ENCODE measurements at places on chromosomes 6 and 20.

DNA sequence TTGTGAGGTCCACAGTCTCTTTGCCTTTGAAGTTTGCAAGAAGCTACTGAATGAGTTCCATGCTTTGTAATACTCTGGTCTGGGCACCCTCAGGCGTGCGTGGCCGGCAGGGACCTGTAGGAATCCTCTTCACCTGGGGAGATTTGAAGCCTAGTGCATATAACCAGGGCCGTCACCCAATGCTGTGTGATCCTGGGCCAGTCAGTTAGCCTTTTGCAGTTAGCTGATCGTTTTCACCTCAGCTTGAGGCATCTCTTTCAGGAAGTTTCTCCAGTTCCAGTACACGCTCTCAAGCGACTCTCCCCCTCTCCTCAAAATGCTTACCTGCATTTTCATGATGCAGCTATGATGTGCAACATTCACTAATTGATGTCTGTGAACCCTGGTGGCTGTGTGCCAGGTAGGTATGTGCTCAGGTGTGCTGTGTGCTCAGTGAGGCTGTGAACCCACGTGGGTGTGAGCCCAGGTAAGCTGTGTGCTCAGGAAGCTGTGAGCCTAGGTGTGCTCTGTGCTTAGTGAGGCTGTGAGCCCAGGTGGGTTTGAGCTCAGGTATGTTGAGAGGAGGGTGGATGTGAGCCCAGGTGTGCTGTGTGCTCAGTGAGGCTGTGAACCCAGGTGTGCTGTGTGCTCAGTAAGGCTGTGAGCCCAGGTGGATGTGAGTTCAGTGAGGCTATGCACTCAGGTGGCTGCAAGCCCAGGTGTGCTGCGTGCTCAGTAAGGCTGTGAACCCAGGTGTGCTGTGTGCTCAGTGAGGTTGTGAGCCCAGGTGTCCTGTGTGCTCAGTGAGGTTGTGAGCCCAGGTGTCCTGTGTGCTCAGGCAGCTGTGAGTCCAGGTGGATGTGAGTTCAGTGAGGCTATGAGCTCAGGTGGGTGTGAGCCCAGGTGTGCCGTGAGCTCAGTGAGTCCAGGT lies 120.4 kb downstream of the PHACTR3 start:
- no peak for DNase-seq

GRCh38 chr6:27140999-27141528 lies 106.4 kb upstream of the PRSS16 start:
- DNase-seq: no peak

DNA sequence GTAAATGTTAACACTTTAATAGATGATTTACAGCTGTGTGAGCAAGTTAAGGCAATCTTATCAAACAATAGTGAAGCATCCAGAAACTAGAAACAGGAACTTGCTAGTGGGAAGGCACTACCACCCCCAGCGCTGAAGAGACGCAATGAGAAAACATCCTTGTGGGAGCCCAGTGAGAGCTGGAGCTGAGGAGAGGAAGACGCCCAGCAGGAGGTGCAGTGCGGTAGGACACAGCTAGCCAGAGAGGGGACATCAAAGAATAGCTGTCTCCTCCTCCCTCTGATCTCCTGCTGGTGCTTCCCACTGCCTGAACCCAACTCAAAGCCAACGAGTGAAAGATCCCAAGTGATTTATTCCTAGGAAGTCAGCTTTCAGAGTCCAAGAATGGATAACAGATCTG lies 140.3 kb downstream of the COL12A1 start:
- DNase-seq: no peak

DNA sequence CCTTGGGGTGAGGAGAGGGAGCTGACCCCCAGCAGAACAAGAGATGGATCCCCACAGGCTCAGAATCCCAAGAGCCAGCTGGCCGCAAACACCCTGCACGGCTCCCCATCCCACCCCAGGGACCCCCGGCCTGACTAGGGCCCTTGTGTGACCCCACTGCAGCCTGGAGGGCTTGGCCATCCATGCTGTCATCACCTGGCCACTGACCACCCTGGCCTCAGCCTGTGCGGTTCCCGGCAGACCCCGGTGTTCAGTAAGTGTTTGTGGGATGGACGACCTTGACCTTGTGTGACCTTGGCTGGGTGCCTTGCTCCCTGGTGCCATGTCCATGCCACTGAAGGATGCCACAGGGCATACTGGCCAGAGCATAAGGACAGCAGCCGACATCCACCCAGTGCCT lies 328.3 kb downstream of the TAF4 start:
- no peak for DNase-seq

DNA sequence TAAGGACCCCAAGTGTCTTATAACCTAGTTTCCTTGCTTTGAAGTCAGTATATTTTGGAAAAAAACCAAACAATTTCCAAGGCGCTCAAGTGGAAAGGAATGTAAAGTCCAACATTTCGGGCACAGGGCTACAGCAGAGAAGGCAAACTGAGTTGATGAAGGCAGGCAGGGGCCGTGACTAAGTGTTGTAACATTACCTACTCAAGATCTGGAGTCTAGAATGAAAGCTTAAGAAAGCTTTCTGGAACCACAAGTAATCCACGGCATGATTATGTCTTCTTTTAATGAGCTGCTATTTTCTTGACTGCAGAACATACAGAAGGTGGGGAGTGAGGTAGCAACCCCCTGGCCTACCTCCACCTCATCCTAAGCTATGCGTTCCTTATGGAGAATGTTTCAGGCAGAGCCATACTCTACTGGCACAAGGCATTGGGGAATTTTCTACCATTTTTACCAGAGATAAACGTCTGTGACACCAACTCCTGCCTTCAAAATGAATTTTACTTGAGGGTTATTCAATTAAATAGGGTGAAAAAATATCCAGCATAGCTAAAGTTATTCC lies 4.3 kb downstream of the PPP1R10 start:
- no peak for DNase-seq

GRCh38 chr6:106591111-106591825 lies 38.0 kb downstream of the RTN4IP1 start:
- no peak for DNase-seq

DNA sequence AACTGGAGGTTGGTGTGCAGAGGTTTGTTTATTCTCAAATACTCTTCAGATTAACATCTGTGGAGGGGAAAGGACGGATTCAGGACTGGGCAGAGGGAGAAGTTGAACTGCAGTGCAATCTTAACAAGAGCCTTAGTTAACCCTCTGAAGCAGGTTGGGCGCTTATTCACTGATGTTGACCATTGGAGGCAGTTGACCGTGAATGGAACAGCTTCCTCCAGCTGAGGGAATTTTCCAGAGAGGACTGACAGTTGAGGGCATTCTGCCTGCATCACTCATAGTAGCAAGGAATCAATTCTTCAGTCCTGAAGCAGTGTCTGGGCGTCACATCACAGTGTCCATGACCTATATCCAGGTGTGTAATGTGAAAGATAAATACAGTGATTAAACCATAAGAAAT lies 80.9 kb downstream of the PLCB4 start:
- DNase-seq: no peak

DNA sequence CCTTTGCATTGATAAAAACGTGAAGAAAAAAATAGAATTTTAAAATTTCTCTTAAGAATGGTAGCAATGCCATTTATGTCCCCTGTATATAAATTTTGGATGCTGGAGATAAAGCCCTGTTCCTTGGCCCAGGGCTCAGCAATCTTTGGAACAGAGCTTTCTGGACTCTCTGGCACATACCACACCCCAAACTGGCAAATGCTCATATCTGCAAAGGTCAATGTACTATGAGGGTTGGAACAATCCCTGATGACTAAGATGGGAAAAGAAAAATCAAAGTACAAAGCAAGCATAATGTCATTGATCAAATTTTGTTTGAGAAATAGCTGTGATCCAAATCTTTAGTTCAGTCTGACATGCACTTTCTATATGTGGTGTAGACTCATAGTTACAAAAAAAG lies 158.1 kb upstream of the HCRTR2 start:
- no peak for DNase-seq

- no peak for DNase-seq
Observed at GRCh38 chr6:108294297-108294726, 542 bp upstream of the AFG1L start.

DNA sequence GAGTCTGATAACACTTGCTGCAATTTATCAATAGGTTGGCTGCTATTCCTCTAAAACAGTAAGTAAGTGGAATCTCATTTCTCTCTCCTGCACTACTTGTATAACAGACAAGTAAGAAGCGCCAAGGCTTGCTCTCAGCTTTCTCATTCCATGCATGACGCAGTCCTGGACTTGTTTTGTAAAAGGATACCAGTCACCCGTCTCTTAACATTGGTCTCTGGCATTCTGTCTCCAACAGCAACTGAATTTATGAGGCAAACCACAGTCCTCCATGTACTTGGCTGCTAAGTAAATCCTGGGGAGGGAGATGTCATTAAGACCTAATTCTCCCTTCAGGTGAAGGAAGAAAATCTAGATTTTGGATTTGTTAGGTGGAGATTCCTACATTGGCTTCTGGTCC lies 115.4 kb downstream of the OPN5 start:
- no peak for DNase-seq

- no peak for DNase-seq
Observed at GRCh38 chr6:57224769-57225515, 2.8 kb upstream of the RAB23 start.

GRCh38 chr20:35490736-35491181 lies 35.4 kb downstream of the CEP250 start:
- no peak for DNase-seq

DNA sequence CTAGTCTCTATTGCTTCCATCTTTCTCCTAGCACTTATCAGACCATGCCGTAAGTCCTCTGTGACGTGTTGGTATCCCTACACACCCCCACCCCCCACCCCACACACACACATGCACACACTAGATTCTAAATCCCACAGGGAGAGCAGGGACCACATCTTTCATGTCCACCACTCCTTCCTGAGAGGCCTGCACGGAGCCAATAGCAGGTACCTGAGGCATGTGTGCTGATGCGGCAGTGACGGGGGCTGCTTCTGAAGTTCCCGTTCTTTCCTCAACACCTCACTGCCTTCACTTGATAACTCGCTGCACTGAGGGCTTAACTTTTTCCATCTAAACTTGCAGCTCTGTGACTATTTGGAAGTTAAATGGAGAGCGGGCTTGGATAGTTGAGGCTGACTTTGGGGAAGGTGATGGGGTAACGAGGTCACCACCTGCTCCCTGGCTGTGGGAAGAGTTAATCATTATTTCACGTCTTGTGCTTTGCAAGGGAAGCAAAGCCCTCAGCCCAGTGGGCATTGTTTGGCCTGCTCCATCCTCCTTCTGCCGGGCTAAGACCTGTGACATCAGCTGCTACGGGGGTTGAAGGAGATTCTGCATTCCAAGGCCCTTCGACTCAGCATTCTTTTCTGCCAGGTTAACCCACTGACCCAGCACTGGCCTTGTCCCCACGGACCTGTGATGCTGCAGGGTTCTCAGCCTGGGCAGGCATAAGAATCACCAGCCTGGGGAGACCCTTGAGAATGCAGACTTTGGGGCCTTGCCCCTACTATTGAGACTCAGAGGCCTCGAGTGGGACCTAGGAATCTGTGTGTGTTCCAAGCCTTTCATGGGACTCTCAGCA lies 187.8 kb downstream of the ANKRD60 start:
- no peak for DNase-seq

DNA sequence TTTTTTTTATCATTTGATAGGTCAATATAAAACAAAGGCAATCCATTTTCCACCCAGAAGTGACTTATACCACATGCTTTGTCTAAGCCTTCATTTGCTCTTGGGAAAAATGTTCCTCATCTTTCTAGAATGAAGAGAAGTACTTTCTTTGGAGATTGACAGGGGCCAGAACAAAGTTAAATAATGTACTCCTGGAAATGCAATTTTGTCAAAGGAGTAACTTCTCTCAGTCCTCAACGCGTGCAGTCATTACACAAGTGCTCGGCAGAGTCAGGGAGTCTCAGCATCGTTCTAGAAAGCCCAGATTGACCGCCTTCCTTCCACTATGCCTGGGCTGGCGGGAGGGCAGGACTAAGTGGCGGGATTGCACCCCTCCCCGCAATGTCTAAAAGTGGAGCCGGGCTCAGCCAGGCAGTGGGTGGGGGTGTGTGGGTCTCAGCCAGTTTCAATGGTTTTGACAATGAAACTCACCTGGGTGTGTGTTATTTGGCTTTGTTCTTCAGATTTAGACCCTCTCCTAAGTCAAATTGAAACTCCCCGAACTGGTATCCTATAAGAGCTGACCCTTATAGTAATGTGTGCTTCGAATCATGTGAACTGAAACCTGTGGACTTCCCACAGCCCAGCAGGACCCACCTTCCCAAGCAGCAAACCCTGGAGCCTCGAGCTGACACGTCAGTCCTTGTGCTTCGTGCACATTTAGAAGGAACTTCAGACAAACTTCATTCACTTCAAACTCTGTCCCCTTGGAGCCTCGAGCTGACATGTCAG lies 63.2 kb upstream of the DUSP22 start:
- DNase-seq: no peak

DNA sequence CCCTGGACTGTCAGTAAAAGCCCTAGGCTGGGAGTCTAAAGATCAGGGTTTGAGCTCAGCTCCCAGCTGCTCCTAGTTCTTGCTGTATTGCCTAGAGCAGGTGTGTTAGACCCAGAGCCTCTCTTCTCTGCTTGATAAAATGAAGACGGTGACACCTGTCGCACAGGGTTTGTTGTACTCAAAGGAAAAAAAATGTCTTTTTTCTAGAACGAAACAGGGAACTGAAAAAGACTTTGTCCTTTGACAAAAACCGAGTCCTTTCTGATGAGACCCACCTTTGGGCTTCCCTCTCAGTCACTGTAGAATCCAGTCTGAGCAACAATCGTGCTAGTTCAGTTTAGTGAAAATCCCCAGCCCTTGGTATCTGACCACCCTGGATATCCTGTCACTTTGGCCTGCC lies 102.1 kb upstream of the LAMP5 start:
- DNase-seq: no peak

DNA sequence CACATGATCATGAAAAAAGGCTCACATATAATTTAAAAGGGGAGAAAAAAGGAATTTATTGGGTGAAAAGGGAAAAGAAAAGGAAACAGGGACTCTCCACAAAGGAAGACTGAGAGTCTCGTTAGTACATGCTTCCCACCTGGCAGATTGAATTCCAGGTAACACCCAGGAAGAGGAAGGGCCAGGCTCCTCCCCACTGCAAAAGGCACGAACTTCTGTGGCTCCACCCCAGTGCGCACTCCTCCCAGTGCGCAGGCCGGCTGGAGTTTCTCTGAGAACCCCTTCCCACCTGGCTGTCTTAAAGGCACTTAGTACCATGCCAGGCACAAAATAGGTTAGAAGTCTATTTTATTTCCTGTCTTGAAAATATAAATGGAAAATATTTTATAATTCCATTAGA lies 129.8 kb downstream of the COL12A1 start:
- no peak for DNase-seq
